Omental fat pad (tissue), 4 donors: ENCODE measurements at places on chromosomes 12 and 14. TPM values are rescaled to one million over a fixed set of nuclear protein-coding genes. Genes with fewer than 3 reads are reported as not detected.

The TWF1 gene
- total RNA-seq: 66.3 TPM

The CSRP2 gene
- total RNA-seq: 28.8 TPM

The IRF9 gene
- 40.8 TPM for total RNA-seq

- no peak for DNase-seq
These were observed 31.9 kb downstream of the ERG28 start for GRCh38 chr14:75628816-75629215.

DNA sequence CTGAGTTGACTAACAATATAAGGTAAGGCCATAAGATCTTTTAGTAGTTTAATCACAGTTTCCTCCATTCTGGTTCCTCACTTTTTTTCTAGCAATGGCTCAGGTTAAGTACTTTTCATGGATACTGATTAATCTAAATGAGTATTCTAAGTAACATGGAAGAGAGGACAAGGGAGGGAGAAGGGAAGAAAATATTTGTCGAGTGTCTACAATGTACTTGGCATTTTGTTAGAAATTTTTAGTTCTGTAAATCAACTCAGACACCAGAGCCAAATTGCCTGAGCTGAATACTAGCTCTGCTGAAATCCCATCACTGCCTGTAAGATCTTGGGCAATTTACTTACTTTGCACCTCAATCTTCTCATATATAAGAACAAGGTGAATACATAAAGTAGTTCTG lies 20.2 kb downstream of the RERG start:
- DNase-seq: no peak

DNA sequence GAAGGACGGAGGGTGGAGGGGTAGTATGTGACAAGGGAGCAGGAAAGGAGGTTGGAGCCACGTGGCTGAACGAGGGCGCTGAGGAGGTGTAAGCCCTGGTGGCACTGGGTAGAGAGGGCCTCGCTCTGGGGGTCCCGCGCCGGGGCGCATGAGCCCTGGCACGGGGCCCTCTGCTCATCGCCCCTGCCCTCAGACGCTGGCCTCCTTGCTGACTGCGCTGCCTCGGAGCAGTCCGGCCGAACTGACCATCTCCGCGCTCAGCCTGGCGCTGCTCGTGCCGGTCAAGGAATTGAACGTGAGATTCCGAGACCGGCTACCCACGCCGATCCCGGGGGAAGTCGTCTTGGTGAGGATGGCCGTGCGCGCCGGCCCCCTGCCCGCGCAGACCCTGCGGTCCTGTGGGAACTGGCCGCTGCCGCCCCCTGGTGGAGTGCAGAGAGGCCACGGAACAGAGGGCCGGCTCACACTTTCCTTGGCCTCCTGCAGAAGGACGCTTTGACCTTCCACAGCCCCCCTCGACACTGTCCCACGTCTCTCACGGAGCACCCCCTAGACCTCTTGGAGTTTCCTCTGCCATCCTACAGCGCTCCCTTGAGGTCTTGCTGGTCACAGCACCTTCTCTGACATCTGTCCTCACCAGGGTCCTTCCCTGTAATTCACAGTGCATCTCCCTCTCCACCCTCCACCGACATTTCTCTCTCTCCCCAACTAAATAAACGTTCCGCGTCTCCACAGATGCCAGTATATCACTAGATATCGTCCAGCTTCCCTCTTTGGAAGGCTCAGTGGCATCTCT lies 10.5 kb downstream of the ARHGEF25 start:
- peak; percentile 75 for DNase-seq

The GLS2 gene
- not detected for total RNA-seq

DNA sequence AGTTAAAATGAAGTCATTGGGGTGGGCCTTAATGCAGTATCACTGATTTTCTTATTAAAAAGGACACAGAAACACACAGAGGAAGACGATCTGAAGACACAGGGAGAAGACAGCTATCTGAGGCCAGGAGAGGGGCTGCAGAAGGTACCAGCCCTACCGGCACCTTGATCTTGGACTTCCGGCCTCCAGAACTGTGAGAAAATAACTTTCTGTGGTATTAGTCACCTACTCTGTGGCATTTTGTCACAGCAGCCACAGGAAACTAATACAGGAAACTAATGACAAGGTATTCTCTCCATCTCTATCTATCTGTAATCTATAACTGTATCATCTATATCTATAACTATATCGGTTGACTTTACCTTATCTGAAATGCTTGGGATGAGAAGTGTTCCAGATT lies 1149.5 kb downstream of the BCL11B start:
- no peak for DNase-seq

GRCh38 chr14:76926521-76927251 lies 100.5 kb downstream of the LRRC74A start:
- DNase-seq: no peak

The ITPR2 gene
- total RNA-seq: 42.6 TPM

The PTPN21 gene
- total RNA-seq: 15.3 TPM

The MYH7 gene
- not detected for total RNA-seq

The CLEC4D gene
- total RNA-seq: not detected

The SLC38A6 gene
- 24.6 TPM for total RNA-seq

- DNase-seq: no peak
These were observed 4.2 kb downstream of the TESPA1 start for GRCh38 chr12:54980341-54980740.

- DNase-seq: no peak
These were observed 482 bp upstream of the PSMC1 start for GRCh38 chr14:90255871-90256270.

DNA sequence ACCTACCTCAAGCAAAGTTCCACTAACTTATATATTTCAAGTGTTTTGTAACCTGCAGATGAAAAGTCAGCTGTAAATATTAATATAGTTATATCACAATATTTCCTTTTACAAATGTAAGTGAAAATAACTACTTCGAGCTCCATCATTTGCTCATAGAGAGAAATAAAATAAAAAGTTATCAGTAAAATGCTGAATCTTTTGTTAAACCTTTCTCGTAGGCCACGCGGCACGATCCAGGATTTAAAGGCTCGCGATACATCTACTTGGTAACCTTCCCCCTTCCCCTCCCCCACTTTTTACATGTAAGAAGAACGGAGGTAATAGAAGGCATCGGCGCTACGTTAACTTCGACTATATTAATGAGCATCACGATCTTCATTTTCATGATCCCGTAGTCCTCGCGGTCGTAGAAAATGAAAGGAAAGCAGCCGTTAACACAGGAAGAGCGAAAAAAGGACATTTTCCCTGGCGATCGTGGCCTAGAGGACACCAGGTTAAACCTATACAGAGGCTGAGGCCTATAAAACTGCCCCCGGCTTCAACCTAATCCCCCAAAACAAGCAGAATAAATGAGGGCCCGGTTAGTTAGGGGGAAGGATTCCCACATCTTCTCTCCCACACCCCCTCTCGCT lies 508 bp downstream of the HNRNPC start:
- DNase-seq: no peak

- DNase-seq: no peak
These were observed 70.6 kb downstream of the C14orf132 start for GRCh38 chr14:96109596-96110355.

GRCh38 chr14:36207500-36207899 lies 31.0 kb upstream of the PTCSC3 start:
- DNase-seq: no peak

The AMIGO2 gene
- total RNA-seq: 16.9 TPM

DNA sequence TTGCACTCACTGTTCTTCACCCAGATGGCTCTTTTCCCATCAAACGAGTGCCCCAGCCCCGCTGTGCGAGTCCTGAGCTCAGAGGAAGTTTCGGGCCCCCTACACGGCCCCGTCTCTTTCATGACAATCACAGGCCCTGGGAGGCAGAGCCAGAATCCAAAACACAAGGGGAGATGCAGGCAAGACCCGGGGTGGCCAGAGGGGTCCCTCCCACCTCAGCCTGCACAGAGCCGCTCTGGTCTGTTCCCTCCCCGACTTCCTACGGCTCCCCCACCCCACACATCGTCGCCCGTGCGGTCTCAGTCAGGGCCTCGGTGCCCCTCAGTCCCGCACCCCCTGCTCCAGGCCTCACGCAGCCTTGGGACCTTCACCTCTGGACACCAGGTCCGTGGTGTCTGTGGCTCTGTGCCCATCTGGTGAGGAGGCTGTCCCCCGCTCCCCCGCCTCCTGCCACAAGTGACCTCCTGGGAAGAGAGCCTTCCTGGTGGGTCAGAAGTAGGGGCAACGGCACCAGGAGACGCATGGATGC lies 8.9 kb downstream of the GPR132 start:
- no peak for DNase-seq

GRCh38 chr14:54314365-54315104 lies 82.3 kb upstream of the CDKN3 start:
- no peak for DNase-seq

GRCh38 chr14:23153851-23154796 lies 29.3 kb downstream of the SLC7A8 start:
- peak; percentile 71 for DNase-seq

GRCh38 chr12:115199831-115200230 lies 515.9 kb upstream of the TBX3 start:
- no peak for DNase-seq

The KRT80 gene
- total RNA-seq: 5.5 TPM

GRCh38 chr12:58881816-58882215 lies 38.5 kb downstream of the LRIG3 start:
- DNase-seq: no peak

- DNase-seq: no peak
These were observed 12.9 kb downstream of the FOXG1 start for GRCh38 chr14:28779456-28779855.

- no peak for DNase-seq
These were observed 103.9 kb downstream of the AKAP6 start for GRCh38 chr14:32432813-32433538.

DNA sequence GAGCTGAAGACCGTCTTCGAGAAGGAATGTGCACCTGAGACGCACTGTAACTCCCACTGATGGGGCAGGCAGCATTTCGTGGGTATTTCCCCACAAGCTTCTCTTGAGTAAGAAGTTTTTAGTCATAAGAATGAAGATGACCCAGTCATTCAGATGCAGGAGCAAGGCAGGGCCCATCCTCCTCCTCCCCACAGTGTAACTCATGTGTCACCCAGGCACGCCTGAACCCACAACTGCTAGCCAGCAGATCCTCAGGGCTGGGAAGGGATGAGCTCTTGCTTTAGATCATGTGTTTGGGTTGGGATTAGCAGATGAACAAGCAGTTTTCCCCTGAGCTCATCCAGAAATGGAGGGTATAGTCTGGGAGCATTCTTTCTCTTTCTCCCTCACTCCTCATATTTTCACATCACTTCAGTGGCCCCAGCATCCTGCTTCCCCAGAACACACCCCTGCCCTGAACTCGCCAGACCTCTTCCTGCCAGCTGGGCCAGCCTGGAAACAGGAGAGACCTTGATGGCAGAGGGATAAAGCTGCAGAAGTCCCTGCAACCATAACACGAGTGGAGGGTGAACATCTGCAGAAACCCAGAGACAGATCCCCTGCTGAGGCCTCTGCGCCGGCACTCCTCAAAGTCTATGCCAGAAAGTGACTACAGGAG lies 73.3 kb downstream of the B4GALNT3 start:
- no peak for DNase-seq

- DNase-seq: no peak
These were observed 580.1 kb upstream of the SEL1L start for GRCh38 chr14:82113710-82114109.

The ART4 gene
- 4.6 TPM for total RNA-seq

DNA sequence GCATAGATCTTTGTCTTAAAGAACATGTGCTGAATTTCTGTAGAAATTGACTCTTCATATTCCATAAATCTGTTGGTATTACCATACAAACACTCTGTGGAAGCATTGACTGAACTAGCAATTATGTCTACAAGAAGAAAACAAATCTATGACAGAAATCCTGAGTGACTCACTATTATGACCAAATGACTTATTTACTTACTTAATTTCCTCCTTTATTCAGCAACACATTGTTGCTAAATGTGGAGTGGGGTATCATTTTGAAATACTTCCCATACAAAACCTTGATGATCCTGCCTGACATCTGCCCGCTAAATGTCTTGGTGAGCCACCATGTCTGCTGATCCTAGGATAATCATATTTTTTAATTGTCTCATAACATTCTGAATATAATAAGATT lies 99.1 kb upstream of the SLCO1C1 start:
- no peak for DNase-seq

The PZP gene
- 0.12 TPM for total RNA-seq

The SRRM4 gene
- total RNA-seq: not detected

The ACVRL1 gene
- 69.3 TPM for total RNA-seq

- no peak for DNase-seq
These were observed 979.4 kb downstream of the GALC start for GRCh38 chr14:87013583-87013982.

- DNase-seq: no peak
These were observed 138.5 kb downstream of the ANO2 start for GRCh38 chr12:5806371-5807089.

The OR4K17 gene
- not detected for total RNA-seq

The BEGAIN gene
- 8.6 TPM for total RNA-seq

The BEST3 gene
- not detected for total RNA-seq

The CEBPE gene
- 0.37 TPM for total RNA-seq

DNA sequence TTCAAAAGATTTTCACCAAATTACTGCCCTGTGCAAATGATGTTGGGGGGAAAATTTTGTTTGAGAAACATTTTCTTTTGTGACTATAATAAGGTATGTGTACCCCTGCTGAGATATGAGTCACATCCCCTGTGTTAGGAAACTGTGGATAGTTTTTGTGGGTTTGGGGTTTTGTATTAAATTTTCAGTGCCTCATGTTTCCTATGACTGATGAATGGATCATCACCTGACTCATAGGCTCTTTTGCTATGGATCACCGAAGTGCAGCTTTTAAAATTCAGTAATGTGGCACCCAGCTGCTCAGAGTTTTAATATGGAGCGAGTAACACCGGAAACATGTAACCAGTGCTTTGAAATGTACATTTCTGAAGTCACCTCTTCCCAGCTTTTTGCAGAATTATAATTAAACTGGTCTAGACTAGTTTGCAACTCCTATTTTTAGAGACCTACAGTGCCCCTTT lies 167.4 kb upstream of the HMGA2 start:
- no peak for DNase-seq

DNA sequence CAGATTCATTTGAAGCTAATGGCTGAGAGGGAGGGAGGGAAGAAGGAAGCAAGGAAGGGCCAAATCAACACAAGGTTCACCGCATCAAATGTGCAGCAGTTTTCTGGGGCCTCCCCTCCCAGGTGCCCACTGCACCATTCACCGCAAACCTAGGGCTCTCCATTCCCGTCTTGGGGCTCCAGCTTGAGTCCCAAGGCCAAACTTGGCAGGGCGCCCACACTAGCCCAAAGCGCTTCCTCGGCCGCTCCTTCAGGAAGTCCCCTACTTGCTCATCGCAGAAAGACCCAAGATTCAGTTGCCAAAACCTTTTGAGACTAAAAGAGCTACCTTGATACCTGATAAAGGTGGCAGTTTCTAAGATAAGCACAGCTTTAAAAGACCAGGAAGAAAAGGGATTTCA lies 140.5 kb upstream of the FKBP4 start:
- DNase-seq: no peak

The LRTM2 gene
- total RNA-seq: not detected
